GM06990 (cell line): ENCODE measurements at places on chromosomes 5 and 9.

- no peak for DNase-seq
Observed at GRCh38 chr5:34970552-34970951, 41.2 kb downstream of the DNAJC21 start.

GRCh38 chr9:35566417-35566816 lies 38.6 kb upstream of the TESK1 start:
- DNase-seq = no peak

DNA sequence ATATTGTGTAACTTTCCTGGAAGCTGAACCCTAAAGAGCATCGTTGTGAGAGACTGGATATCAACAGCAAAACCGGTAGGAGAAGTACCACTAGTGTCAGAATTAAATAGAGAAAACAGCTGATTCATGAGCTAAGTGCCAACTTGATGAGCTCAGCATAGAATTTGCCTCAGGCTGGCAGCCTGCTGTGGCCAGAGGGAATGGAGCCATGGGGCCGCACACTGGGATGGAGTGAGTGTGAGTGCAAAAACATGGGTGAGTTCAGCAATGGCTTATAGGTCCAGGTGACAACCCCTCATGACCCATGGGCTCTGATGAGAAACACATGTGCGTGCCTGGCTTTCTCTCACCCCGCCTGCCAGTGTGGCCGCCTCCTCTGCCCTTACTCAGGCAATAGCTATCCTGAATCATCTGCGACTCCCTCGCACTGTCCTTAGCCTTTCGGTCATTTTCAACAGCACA lies 25.4 kb downstream of the ADAMTS16 start:
- no peak for DNase-seq

DNA sequence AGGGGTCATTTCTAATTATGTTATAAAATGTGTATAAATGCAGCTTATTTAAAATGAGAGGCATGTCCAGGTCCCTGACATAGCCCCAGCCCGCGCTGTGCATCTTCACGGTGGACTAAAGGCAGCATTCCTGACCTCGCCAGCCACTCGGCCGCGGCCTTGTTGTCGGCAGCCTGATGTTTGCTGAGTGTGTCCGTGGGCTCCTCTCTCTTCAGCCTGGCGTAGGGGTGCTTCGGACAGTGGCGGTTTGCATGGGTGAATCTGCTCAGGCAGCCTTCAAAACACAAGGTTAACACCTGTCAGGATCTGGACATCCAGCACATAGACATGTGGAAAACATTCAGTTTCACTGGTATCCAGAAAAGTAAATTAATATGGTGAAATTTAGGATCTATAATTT lies 8.8 kb upstream of the SLC35D2 start:
- no peak for DNase-seq

DNA sequence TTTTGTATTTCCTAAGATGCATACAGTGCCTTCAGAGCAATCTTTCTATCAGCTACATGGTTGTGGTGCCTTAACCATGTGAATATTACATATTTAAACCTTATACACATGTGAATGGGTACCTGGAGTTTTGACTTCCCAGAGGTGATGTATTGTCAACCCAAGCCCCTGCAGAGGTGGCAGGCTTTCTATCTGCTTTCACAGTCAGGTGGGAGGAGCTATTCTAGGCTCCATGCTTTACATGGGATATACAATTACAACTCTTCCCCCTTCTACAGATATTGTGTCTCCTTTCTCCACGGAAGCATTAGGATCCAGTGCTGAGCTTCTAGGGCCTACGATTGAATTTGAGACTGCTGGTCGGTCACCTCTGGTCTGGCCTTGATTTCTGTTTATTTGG lies 89.8 kb upstream of the TUT7 start:
- no peak for DNase-seq

- DNase-seq = no peak
Observed at GRCh38 chr9:38066914-38067858, 1.8 kb downstream of the SHB start.

DNA sequence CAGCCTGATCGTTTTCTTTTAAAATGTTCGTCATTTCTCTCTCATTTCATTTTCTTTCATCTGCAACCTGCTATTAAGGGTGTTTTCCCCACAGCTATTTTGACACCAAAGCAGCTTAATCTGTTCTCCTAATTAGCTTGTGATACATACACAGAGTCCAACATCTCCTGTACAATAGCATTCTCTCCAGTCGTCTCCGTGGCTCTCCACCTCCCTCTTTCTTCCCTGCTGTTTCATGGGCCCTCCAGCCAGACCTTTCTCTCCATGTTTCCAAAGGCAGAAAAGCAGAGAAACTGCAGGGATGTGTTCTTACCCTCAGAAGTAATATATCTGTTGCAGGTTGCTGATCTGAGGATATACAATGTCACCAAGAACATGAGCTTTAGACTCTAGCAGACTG lies 88.8 kb upstream of the SPOCK1 start:
- DNase-seq = no peak

- DNase-seq = no peak
Observed at GRCh38 chr5:116600876-116601275, 26.3 kb upstream of the SEMA6A start.

GRCh38 chr5:169895926-169896325 lies 84.4 kb downstream of the INSYN2B start:
- DNase-seq = no peak

- no peak for DNase-seq
Observed at GRCh38 chr5:171642894-171643293, 142.7 kb upstream of the SMIM23 start.

GRCh38 chr9:20111173-20111843 lies 322.5 kb upstream of the SLC24A2 start:
- no peak for DNase-seq

- DNase-seq = no peak
Observed at GRCh38 chr9:96061293-96061987, 185.9 kb downstream of the ERCC6L2 start.

DNA sequence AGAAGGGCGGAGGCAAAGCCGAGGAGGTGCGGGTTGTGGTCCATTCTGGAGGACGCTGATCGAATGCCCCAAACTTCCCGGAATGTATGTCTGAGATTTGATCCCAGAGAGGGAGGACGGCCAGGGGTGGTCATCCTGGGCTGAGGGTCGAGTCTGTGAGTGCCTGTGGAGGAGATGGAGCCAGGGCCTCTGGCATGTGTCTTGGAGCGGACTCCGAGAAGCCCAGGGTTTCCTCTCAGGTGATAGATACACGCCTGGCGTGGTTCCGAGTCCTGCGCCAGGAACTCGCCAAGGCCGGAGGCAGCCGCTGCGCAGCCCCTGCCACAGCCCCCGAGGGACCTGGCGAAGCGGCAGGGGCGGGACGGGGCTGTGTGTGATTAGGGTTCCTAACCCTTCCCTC lies 363 bp downstream of the ZNF454 start:
- DNase-seq = no peak

DNA sequence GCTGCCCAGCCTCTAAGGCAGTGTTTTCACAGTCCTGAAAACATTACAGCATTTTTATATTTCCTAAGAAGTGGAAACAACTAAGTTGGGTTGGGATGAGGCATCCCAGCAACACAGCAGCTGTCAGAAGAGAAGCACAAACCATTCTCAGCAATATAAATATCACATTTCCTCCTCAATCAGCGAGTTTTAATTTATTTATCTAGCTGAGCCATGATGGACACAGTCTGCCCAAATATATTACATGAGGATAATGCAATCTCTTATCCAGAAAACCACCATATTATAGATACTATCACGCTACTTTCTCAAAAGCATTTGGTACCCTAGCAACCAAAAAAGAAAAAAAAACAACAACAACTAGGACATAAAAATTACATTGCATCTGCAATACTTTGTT lies 158.5 kb downstream of the FSTL4 start:
- no peak for DNase-seq

DNA sequence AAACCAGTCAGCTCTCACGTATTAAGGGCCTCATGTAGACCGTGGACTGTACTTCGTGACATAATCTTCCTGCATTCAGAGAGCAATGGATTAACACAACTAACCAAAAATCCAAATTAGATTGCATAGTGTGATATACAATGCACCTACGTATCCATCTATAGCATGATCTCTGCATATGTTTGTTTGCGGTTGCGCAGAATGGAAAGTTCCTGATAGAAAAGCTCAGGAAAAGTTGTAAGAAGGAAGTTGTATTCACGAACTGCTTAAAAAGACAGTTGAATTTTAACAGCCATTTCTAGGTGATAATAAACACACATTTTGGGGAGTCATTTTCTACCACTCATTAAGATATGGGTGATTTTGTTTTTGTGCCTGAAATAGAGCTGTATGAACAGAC lies 869.0 kb downstream of the TLE4 start:
- no peak for DNase-seq
